ENCODE measurements at places on chromosomes 7 and 10.

GRCh38 chr7:4633012-4633411, 49.1 kb upstream of the FOXK1 start:
- DNase-seq: no peak

DNA sequence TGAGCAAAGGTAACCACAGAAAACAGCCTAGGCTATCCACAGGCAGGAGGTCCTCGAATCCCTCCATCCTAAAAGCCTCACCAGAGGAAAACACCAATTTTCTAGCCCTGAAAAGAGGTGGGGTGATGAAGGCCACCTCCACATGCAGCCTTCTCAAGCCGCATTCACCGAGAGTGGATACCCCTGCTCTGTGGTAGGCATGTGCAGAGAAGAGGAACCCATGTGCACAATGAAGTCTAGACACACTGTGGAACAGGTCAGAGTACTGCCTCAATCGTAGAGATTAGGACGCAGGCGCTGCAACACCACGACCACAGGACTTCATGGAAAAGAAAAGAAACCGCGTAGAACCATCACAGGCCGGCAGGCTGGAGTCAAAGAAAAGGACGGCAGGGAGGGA, 38.8 kb downstream of the GRB10 start:
- DNase-seq: no peak

DNA sequence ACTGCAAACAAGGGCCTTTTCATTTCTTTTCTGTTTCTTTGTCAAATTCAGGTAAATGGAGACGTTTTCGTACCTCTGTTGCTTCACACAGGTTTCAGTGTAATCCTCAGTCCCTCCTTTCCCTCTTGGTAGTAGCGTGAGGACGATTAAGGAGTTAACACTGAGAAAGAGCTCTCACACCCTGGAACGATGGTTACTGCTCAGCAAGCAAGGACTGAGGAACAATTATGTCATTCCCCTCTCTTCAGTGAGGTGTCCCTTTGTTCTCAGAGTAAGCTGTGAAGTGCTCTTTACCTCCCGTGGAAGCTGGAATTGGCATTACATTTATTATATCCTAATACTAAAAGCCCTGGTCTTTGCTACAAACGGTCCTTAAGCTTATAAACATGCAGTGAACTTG, 95.9 kb downstream of the FANK1 start:
- DNase-seq: no peak

GRCh38 chr7:3075441-3075840, 31.8 kb upstream of the CARD11 start:
- DNase-seq: no peak

- no peak for DNase-seq
Observed at GRCh38 chr10:70578371-70578947, 24.1 kb downstream of the PRF1 start.

DNA sequence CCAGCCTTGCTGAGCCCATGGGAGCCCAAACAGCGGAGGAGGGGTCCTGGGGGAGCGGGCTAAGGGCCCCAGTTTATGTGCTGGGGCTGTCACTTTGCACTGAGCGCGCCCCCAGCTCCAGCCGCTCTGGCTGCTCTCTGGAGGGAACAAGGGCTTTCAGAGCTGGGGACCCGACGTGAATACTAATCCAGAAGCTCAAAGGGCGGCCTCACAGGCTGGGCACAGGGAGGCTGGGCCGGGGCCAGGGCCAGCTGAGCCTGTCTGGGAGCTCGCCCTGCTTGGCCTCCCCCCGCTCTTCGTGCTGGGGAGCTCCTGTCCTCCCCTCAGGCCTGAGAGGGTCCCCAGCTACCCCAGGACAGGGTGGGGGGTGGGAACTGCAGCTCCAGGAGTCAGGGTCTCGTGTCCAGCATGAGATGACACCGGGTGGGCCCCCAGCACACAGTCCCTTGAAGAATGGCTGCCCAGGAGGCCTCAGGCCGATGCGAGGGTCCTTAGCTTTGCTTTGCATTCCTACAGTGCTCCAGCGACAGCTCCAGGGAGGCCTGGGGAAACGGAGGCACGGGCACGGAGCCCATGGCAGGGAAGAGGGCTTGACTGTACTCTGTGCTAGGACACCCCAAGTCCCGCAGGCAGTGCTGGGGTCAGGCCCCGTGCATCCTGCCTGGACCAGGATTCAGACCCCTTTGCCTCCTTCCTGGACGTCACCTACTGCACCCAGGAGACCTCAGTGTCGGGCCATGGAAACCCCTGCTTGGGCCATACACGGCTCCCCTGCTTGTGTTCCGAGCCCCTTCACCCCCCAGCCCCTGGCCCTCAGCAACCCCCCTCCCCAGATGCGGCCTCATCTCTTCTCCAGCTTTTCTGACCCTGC, 5.8 kb upstream of the AMZ1 start:
- no peak for DNase-seq

GRCh38 chr10:103491729-103492364, 1.7 kb upstream of the NEURL1 start:
- DNase-seq: no peak

DNA sequence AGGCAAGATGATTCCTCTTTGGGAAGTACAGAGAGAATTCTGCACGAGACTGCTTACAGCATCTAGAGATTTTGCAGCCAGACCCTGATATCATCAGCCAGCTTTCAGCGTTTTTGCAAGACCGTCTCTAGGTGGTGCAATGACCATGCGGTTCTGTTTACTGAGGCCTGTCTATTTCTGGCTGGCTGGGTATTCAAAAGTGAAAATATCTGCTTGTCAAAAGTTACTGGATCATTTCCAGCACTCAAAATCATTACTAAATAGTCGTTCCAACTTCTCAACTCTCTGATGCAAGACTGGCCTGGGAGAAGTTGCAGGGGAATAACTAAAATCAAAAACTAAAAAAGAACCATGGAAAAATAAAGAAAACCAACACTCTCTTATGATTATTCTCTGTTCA, 240.1 kb downstream of the ELMO1 start:
- no peak for DNase-seq

- DNase-seq: no peak
Observed at GRCh38 chr10:106571192-106571946, 593.1 kb downstream of the SORCS1 start.

DNA sequence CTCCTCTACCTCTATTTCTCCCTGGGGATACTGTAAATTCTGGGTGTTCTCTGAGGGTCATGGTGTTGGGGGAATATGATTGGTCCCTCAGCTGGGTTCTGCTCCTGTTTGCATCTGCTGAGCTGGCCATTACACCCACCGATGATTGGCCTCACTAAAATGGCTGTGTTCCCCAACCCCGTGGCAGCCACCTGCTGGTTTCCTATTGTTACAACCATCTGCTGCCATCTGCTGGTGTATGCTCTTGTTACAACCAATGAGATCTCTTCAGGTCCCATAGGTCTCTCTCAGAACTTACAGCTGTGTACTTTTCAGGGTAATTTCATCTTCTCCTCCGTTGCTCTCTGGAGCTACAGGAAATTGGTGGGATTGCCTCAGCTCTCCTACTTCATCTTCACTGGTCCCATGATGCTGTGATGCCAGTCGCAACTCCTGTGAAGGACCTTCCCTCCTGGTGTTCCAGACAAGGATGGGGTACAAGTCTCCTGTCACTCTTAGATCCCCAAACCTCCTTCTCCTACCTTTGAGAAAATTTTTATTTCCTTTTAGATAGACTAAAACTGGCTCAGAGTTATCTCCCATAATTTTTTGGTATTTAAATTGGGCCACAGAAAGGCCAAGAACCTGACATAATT, 303.5 kb upstream of the SMIM30 start:
- DNase-seq: peak; percentile 5

- no peak for DNase-seq
Observed at GRCh38 chr10:30984563-30985328, 46.9 kb downstream of the ZNF438 start.

GRCh38 chr10:126080291-126080825, 184.0 kb downstream of the FANK1 start:
- no peak for DNase-seq

- DNase-seq: no peak
Observed at GRCh38 chr7:28409716-28410627, 2.3 kb upstream of the CREB5 start.

GRCh38 chr7:37592366-37592765, 91.2 kb upstream of the GPR141 start:
- no peak for DNase-seq

- no peak for DNase-seq
Observed at GRCh38 chr10:103849880-103850571, 5.3 kb downstream of the SH3PXD2A start.

DNA sequence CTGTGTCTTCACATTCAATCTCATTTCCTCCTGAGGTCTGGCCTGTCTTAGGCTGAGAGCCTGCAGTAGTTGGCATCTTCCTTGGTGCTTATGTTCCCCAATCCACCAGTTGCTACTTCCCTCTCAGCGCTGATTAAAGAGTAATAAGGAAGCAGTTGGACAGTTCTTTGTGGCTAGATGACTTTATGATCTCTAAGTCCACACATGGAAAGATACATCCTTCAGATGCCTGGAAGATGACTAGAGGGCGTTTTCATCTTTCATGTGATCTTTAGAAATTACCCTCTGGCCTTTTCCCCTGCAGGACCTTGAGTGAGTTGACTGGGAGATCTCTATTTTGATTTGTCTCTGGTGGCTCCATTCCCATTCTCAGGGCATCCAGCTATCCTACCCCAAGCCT, 204.5 kb downstream of the GRM3 start:
- no peak for DNase-seq

- peak; percentile 13 for DNase-seq
Observed at GRCh38 chr7:153193144-153193595, 433.6 kb downstream of the ACTR3B start.

DNA sequence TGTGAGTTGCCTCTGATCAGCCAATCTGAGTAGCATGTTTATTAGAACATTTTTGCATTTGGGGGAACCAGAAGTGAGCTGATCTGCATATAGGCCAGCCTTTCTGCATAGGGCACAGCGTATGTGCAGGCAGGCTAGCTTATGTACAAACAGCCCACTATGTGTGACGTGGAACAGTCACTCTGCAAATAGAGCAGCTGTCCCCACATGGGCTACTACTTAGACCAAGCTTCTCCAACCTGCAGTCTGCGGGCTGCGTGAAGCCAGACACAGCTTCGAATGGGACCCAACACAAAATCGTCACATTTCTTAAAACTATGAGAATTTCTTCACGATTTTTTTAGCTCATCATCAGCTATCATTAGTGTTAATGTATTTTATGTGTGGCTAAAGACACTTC, 134.1 kb upstream of the FAM20C start:
- DNase-seq: no peak

- no peak for DNase-seq
Observed at GRCh38 chr7:51080622-51081269, 235.9 kb downstream of the COBL start.

DNA sequence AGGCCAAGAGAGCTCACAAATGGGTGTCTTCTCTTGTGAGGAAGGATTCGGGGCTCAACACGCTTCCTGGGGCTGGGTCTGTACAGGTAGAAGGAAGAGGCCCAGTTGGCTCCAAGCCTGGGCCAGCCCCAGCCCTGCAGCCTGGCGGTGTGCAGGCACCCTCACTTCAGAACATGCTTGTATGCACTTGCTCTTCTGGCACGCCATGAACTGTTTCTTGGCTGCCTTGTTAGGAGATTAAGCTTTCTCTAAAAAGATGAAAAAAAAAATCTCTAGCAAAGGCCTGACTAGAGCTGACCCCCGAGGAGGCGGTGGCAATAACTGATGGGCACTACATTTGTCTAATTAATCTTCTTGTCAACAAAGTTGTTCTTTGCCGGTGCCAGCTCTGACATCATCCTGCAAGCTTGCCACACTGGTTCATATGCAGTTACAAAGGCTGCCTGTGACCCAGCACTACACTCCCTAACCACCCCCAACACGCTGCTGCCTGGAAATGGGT, 94.7 kb downstream of the WDR11 start:
- no peak for DNase-seq

- no peak for DNase-seq
Observed at GRCh38 chr10:24622781-24623301, 100.8 kb downstream of the ARHGAP21 start.

DNA sequence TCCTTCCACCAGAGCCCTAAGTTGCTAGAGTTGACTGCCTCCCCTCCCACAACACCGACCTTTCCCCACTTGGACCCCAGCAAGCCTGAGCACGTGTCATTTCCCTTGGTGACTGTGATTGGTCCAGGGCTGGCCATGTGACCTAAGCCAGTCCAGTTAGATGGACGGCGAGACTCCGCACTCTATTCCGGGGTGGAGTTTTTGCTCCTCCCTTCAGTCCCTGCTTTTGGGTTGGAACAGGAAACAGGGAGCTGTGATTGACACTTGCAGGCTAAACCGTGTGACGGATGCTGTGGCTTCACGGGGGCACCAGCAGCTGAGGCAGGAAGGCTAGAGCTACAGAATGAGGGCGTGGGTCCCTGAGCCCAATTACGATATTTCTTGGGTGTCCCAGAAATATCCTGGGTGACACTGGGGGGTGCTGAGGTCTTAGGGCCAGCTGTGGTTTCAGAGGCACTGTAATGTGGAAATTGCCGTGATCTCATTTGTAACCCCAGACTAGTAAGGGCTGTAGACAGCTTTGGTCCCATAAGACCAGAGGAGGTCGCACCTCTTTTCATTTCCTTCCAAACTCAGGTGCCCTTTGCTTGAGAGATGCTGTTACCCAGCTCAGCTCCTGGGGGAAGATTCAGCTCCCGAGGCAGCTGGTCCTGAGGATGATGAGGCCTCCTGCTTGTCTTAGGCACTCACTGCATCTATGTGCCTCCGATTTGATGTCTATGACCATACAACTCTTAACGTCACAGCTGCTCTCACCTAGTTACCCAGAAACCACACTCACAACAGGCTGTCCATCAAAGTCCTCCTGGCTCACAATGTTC, 102.7 kb upstream of the NPTX2 start:
- no peak for DNase-seq

GRCh38 chr7:32244806-32245345, 174.7 kb upstream of the PDE1C start:
- no peak for DNase-seq
